ENCODE measurements at places on chromosomes 11 and 22.

DNA sequence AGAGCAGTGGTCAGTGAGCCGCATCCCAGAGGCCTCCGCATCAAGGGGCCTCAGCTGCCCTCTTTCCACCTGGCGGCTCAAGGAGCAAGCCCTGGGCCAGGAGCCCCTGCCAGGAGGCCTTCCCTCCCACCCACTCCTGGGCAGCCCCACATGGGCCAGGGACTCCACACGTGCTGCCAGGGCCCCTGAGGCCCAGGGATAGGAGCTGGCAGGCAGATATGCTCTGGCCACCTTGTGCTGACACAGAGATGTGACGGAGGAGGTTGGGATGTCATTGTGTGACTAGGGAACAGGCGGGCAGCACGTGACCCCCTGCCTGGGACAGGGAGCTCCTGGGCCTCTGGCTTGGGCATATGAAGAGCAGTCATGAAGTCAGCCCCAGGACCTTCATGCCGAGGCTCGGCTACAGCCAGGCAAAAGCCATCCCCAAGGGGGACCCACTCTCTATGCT is 77.9 kb downstream of the PIWIL3 start:
- DNase-seq = no peak

DNA sequence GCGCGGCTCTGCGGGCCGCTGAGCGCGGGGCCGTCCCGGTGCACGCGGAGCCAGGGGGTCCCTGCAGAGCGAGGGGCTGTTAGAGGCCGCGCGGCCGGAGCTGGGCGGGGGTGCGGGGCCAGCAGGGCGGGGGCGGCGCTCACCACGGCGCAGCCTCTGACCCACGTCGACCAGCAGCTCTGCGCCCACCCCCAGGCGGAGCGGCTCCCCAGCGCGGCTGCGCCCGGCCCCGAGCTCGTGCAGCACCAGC is 385 bp upstream of the SCO2 start:
- DNase-seq = no peak

- DNase-seq = no peak
Measured at GRCh38 chr11:62842171-62842741, 2.9 kb upstream of the WDR74 start.

- no peak for DNase-seq
Measured at GRCh38 chr11:124841840-124842239, 23.4 kb upstream of the ROBO3 start.

DNA sequence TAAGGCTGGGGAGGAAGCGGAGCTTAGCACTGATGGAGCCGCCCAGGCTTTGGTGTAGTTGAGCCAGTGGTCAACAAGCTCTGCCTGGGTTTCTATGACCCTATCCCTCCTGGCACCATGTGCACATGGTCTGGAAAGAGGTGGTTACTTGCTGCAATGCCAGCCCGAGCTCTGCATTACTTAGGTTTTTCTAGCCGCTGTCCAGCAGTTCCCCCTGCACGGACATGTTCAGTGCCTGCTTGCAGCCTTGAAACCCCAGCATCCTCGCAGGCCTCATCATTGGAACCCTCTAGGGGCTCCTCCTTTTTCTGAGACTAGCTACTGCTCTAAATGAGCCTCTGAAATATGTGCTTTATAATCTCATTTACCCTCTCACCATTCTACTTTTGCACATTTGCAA is 16.6 kb downstream of the CNTF start:
- DNase-seq = no peak

DNA sequence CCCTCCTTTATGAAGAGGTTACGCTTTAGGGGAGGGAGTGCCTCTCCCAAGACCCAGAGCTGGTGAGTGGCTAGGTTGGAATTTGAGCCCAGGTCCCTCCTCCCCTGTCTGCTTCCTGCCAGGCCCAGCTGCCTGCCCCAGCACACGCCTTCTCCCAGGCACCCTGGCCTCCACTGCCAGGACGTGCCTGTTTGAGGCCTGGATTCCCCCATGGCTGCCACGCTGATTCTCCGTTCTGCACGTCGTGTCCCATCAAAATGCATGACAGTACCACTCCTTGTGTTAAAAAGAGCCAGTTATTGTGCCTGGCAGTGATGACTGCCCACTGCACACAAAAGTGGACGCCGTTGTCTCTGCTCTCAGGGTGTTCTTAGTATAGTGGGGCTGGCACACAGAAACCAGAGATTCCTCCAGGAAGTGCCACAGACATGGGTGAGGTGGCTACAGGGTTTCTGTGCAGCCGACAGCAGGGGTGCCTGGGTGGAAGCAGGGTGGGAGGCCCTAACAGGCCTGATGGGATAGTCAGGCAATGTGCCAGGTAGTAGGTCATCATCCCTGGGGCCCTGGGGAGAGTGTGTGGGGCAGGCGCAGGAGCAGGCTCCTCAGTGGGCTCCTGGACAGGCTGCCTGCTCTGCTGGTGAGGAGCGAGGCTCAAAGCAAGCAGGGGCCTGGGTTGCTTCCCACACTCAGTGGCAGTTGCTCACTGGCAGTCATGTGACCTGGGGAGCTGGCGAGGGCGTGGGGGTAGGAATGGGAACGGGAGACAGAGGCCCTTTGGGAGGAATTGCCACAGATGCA is 24.2 kb downstream of the MED15 start:
- DNase-seq = no peak

GRCh38 chr11:85682330-85683305 is 3.4 kb downstream of the CCDC89 start:
- DNase-seq = peak; percentile 53

- DNase-seq = no peak
Measured at GRCh38 chr22:22935056-22935545, 47.5 kb downstream of the IGLL5 start.

DNA sequence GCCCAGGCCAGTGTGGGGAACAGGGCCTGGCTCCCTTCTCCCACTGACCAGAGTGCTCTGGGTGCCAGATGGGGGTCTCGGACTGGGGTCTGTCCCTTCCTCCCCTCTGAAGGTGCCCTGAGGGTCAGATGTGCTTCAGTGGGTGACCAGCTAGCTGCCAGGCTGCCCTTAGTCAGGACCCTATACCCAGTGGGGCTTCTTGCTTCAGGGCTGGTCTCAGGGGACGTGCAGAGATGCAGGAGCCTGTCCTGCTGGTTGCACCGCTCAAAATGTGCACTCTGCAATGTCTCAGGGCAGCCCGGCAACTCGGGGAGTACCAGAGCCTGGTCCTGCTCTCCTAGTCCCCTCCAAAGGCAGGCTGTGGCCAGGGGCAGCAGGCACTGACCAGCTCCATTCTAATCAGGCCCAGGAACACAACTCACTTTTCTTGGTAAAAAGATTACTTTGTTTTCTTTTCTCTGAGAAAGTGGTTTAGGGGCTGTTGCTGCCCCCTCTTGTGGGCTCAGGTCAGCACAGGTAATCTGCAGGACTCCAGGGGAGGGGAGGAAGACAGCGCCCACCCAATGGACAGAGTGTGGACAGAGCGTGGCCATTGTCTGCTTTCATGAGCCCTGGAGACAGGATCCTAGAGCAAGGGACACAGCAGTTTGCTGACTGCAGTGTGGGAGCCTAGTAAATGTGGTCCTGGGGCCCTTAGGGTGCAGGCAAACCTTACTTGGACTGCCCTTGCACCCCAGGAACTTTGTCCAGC is 80.9 kb downstream of the MED15 start:
- no peak for DNase-seq

DNA sequence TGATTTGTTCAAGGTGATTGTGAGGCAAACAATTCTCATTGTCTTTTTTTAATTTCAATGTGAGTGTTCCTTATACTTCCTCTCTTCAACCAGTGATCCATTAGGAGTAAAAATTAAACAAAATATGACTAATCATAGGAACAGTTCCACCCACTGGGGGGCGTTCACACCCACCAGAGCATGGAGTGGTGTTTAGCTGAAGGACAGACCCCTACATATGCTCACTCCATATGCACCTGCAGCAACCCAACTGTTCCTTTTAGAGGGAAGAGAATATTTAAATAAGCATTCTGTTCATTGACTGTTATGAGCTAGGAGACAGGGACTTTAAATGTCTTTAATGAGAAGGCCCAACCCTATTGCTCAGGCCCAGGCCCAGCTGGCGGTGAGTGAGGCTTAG is 78.7 kb upstream of the DRD2 start:
- no peak for DNase-seq

DNA sequence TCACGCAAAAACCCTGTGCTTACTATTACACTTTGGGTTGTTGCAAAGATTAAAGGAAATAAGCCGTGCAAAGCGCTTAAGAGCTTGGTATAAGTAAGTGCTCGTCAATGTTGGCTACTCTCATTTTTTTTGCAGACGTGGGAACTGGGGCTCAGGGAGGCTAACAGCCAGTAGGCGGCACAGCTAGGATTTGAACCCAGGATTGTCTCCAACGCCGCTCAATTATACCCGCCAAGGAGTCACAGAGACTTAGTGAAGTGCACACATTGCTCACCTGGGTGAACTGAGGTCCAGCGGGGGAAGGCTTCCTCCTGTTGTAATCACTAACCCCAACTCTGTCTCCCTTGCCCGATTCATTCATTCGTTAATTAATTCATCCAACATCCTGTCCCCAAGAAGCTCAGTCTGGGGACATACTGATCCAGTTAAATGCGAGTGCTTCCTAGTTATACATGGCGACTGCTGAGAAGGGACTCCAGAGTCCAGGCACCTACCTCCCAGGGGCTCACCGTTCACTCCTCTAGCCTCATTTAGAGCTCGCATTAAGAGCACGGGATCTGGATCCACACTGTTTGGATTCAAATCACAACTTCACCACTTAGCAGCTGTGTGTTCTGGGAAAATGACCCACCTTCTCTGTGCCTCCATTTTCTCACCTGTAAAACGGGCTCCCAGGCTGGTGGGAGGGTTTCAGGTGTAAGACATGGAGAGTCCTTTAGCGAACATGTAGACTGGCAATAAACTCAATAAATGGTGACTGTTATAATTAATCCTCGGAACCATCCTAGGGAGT is 838 bp upstream of the MTFP1 start:
- DNase-seq = no peak

DNA sequence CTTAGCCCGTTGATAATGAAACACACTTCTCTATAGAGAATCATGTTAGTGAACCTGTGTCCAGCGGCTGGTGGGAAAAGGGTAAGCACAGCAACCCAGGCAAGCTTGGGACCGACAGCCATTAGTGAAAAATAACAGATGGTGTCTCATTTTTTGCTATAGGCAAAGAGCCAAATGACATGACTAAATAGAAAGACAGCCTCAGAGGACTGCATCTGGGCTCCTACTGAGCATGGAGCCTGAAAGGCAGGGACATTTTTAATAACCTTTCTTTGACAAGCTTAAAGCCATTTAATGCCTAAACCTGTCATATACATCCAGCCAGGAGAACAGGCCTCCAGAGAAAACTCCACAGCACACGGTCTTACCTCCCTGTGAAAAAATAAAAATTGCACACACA is 67.0 kb downstream of the FANCF start:
- DNase-seq = no peak

- no peak for DNase-seq
Measured at GRCh38 chr11:133950874-133951326, 5.9 kb downstream of the IGSF9B start.

DNA sequence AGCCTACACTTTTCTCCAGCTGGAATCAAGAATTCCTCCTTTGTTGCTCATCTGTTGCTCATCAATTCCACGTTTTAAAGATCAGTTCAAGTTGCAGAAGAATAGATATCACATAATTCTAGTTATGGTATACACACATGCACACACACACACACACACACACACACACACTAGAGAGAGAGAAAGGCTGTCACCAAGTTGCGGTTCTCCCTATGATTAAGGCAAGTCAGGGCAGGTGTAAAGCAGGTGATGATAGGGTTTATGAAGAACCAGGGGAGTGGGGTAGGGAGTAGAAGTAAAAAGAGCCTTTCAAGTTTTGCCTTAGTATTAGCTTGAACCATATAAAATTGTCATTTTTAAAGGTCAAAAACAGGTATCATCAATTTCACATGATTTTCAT is 31.7 kb upstream of the TMPRSS4 start:
- DNase-seq = no peak

- DNase-seq = no peak
Measured at GRCh38 chr22:25987948-25988347, 181.3 kb upstream of the SEZ6L start.

- DNase-seq = peak; percentile 62
Measured at GRCh38 chr11:63813035-63813562, at the start of gene SPINDOC. Gene SPINDOC, plus strand, starts transcription at chr11:63813456. Its CDS starts 231 bp downstream, at chr11:63813687.

DNA sequence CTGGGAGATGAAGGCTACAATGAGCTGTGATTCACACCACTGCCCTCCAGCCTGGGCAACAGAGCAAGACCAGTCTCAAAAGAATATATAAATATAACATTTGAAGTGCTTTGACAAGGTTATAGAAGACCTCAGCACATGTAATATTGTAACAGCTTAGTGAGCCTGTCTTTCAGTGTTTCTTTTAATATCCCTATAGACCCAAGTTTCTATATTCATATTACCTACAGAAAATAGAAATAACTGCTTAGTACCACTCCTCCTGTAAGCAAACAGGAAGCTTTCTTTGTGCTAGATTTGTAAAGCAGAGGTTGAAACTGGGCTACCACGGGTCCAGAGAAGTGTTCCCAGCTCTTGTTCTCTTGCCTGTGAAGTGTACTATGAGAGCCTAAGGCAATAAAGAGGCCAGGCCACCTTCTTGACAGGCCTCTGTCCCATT is 68.2 kb downstream of the PPP2R1B start:
- DNase-seq = no peak

DNA sequence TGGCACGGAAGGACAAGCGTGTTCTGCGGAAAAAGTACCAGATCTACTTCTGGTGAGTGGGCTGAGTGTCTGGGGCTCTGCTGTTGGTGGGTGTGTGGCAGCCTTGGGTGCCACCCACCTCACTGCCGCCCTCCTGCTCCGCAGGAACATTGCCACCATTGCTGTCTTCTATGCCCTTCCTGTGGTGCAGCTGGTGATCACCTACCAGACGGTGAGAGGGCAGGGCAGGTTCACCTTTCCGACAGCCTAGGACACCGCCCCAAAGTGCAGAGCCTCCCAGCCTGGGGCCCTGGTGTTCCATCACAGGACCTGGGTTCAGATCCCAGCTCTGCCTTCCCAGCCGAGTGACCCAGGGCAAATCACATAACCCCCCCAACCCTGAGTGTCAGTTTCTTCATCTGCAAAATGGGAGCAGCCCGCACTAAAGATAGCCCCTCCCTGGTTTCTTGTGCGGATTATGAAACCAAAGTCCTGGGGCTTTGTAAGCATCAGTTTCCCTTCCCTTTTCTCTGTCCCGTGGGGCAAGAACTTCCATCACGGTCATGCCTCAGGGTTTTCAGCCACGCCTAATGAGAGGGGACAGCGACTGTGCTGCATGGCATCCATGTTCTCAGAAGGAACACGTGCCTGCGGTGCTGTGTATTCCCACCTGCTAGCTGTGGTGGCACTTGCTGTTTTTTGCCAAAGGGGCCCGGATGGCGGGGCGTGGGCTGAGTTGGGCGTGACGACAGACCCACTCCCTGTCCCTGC is 9.8 kb upstream of the TAGLN start:
- DNase-seq = no peak

GRCh38 chr11:27388869-27389268 is 25.9 kb upstream of the CCDC34 start:
- DNase-seq = no peak

DNA sequence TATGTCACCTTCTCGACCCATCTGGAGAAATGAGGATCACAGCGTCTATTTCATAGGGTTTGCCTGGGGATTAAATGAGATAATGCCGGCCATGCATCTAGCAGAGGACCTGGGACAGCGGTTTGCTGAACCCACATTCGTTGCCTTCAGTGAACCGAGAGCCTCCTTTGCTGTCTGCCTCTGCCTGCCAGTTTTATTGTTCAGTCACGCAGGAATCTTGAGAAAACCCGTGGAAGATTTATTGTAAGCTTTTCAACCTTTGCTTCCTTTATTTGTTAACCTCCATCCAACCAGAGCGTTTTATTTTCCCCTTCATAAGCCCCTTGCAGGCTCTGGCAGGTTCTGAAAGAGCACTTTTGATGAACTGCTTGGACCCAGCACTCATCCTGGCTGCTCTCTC is 202.3 kb upstream of the SYN3 start:
- no peak for DNase-seq

- no peak for DNase-seq
Measured at GRCh38 chr11:2661173-2662023, 38.4 kb downstream of the KCNQ1OT1 start.
